ENCODE measurements at places on chromosomes 5 and 9.
A peak's percentile ranks its signal among the peaks of the same experiment; 100 is the strongest.

- no peak for DNase-seq
Observed at GRCh38 chr5:133709209-133709725, 96.9 kb upstream of the FSTL4 start.

DNA sequence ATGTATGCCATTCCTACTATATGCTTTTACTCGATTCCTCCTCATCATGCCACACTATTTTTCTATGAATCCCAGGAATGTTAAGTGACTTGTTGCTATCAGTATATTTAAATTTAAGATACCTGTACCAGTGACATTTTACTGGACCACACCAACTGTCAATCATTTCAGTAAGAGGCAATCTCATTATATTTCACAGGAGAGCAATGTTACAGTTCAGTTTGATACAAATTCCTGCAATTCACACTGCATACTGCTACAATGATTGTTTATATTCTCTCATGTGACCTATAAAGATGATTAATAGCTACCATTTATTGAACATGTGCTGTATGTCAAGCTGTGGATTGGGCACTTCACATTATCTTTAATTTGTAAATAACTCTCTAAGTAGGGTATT is 30.0 kb downstream of the SPEF2 start:
- DNase-seq: no peak

- DNase-seq: no peak
Observed at GRCh38 chr5:153863951-153864350, 174.8 kb downstream of the FAM114A2 start.

DNA sequence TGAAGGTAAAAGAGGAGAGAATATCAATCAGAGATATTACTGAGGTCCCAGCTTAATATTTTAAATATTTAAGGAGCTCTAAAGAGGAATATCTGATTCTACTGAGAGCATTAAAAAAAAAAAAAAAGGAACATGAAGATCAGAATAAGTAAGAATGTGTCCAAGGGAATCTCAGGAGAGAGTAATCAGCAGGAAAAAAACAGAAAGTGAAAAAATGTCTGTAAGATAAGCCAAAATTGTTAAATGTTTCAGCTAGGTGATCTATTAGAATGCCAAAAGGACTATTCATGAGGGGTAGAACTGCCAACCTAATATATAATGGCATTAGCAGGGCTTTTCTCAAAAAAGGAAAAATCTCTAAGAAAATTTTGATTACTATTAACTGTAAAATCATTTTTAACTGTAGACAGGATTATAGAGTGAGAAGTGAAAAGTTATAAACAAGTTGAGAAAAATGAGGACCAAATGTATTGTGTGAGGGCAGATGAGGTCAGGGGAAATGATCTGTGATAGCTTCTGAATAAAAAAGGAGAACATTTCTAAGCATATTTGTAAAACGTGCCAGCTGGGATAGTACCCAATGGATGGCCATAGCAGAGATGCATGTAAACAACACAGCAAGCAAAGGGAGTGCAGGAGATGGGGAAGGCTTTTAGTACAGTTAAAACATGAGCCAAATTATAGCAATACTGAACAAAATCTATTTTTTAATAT is 9.4 kb upstream of the RHOBTB3 start:
- DNase-seq: no peak

DNA sequence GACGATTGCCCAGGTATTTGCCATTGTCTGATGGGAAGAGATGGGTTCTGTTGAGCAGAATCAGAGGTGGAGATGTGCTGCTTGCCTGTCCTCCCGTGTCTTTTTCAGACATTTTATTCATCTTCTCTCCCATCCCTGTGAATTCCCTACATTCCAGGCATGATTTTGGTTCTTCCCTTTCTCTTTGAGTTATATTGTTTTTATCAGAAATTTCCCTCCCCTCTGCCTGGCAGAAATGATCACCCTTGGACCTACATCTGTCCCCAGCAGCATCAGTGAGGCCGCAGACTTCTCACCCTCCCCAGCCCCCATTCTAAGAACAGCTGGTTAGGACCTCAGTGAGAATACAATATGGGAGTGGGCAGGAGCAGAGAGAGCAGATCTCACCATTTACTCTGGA is 640.2 kb downstream of the CCDC171 start:
- DNase-seq: no peak

DNA sequence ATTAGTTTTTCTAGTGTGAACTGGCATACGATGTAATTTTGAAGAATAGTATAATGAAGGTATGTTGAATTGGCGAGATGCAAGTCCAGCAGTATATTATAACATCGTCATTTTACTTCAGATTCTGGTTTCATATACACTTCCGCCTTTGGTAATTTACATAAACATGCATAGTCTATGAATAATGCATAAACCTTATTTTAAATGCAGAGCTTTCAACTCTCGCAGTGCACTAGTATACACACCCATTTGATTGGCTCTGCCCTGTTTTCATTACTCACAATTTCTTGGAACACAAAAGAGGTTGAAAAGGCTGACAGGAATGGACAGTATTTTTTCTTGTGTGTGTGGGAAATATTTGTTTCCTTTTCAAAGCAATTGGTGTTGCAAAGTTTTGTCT is 128.9 kb upstream of the CCNH start:
- DNase-seq: no peak

DNA sequence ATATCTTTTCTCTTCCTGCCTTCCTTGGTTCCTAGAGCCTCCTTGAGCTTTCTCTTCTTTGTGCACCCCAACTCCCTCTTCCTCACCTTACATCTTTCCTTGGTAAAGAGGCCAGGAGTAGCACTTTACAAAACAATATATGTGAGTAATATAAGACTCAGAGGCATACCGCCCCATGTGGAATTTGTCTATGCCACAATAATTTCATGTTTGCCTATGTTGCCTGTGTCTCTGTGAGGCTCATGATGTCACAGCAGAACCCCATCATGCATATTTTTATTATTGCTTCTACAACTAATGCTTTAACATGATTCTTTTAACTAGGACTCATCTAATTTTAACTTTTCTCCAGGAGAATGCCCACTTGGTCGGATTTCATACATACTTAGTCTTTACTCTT is 15.0 kb upstream of the LVRN start:
- no peak for DNase-seq

GRCh38 chr5:90549729-90550275 is 8.8 kb upstream of the ADGRV1 start:
- DNase-seq: no peak

DNA sequence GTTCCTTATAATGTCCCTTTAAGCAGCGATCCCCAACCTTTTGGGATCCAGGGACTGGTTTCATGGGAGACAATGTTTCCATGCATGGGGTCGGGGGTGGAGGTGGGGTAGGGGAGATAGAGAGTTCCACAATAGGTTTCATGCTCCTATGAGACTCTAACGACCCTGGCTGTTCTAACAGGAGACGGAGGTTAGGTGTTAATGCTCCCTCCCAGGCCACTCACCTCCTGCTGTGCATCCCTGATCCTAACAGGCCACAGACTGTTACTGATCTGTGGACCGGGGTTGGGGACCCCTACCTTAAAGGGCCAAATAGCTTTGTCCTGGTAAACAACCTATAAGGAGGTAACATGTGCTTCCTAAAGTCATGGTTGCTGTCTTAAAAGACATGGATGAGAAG is 602.5 kb upstream of the RGMB start:
- no peak for DNase-seq

- no peak for DNase-seq
Observed at GRCh38 chr5:154058055-154059038, 19.6 kb downstream of the MFAP3 start.

DNA sequence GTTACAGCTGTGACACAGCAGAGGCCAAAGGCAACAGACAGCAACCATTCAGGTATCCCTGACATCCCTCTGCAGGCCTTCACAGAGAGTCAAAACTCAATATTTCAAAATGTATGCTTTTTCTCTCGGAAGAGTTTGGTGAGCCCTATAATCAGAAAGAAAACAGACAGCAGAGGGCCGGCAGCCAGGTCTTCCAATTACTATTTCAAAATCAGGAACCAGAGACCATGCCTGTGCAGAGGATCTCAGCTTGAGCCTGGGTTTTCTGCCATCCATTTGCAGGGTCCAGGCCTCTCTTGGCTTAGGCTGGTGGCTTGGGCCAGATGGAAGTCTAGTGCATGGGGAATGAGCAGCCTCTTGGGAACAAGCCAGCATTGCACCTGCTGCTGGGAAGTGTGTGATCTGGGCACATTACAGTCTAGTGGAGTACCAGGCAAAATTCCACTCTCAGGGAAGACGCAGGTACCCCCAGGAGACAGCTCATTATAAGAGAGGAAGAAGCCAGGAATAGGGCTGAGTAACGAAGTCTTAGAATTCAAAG is 231.3 kb downstream of the ENC1 start:
- no peak for DNase-seq

- peak; percentile 74 for DNase-seq
Observed at GRCh38 chr9:133147412-133148198, 16.1 kb downstream of the GBGT1 start.

DNA sequence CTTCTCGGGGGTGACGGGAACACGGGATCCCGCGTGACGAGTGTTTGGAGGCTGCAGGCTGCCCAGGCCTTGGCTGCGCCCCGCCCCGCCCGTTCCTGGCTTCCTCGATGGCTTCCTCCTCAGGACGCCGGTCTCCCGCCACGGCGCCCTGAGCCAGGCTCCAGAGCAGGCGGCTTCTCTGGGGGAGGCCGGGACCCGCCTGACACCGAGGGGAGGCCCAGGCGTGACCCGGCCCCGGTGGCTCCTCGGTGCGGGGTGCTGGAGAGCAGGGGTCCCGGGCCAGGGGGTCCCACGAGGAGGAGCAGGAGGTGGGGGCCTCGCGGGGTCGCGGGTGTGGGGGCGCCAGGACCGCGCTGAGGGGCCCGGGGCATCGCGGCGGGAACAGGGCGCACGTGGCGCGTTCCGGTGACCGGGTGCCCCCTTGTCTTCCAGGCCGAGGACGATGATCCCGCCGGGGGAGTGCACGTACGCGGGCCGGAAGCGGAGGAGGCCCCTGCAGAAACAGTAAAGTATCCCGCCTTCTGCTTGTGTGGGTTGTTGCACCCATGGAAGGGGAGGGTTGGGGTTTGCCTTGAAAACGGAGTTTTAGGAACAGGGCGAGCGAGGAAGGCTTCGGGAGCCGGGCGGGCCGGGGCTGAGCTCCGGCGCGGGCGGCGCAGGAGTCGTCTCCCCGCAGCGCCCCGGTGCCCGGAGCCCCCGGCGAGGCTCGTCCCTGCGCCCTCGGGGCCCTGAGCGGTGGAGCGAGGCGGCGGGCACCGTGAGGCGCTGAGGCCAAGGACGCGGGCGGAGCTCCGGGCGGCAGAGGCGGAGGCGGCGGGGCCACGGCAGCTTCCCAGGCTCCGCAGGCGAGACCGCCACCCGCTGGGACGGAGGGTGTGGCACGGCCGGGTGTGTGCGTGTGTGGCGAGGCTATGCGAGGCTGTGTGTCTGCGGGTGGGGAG is 22.2 kb downstream of the AHRR start:
- DNase-seq: no peak

Measured in activated T-helper 1 cell treated with anti-CD3 and anti-CD28 coated beads, Interleukin-2, amount 50 U/mL, for 16 hours (primary cell).